ENCODE measurements at places on chromosomes 7 and 10. TPM values are rescaled to one million over a fixed set of nuclear protein-coding genes. Genes with fewer than 3 reads are reported as not detected.

The CNPY1 gene
- total RNA-seq: not detected

The MYH16 gene
- not detected for total RNA-seq

The HYCC1 gene
- 12.4 TPM for total RNA-seq

The ATOH7 gene
- total RNA-seq: not detected

The HTRA1 gene
- not detected for total RNA-seq

The CCL26 gene
- total RNA-seq: not detected

The CPA4 gene
- total RNA-seq: not detected

The CALHM1 gene
- not detected for total RNA-seq

The GNB2 gene
- 87.8 TPM for total RNA-seq

The CUZD1 gene
- 0.27 TPM for total RNA-seq

The TMEM139 gene
- 0.20 TPM for total RNA-seq

The UNCX gene
- total RNA-seq: not detected

The ZNF804B gene
- not detected for total RNA-seq

The PTF1A gene
- not detected for total RNA-seq

The LBX1 gene
- not detected for total RNA-seq

The OR6V1 gene
- total RNA-seq: not detected

The NDUFB8 gene
- 173 TPM for total RNA-seq

GRCh38 chr7:136925556-136925955, 57.1 kb downstream of the CHRM2 start:
- DNase-seq: no peak

GRCh38 chr10:97612386-97612785, 20.9 kb downstream of the MORN4 start:
- DNase-seq: peak; percentile 11

DNA sequence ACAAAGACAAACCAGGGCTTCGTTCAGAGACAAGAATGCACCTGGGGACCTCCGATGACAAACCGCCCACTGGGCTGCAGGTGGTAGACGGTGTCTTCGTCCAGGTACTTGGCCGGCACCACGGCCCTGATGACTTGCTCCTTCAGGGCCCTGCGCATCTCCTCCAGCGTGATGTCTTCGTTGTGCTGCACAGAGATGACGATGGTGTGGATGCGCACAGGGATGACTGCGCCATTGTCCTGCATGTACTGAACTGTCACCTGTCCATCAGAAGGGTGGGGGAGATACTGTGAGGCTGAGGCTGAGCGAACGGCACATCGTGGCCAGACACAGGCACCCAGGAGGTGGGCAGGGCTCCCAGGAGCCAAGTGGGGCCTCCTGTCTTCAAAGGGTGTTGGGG, 13.1 kb downstream of the MAT1A start:
- no peak for DNase-seq

GRCh38 chr10:53690524-53691240, 918.1 kb upstream of the MBL2 start:
- no peak for DNase-seq

- no peak for DNase-seq
Measured at GRCh38 chr10:108662975-108663374, 1260.3 kb downstream of the XPNPEP1 start.

DNA sequence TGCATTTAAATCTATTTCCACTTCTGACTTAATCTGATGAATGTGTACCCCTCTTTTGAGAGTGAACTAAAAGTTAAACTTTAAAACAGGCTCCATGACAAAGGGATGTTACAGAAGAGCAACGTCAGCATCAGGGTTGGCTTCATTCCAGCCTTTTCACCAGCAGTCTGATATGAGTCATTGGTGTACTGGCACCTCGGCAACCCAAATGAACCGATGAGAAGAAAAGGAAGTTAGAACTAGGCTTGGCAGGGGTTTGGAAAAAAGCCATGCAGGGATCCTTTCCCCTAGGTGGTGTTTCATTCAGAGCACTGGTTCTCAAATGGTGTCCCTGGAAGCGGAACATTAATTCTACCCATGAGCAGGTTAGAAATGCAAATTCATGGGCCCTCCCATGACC, 53.6 kb downstream of the SEC61G start:
- DNase-seq: no peak

DNA sequence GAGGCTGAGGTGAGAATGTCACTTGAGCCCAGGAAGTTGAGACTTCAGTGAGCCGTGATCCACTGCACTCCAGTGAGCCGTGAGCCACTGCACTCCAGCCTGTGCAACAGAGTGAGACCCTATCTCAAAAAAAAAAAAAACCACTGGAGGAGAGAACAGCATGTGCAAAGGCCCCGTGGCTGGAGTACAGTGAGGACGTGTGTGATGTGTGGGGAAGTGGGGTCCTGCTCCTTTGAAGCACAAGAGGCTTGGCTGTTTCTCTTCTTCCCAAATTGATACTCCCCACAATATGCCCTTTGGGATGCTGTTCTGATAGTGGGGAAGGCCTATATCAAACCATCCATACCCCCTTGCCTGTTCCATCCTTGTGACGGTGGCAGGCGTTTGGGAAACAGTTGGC, 68.2 kb downstream of the C10orf105 start:
- DNase-seq: no peak

- DNase-seq: no peak
Measured at GRCh38 chr10:78642269-78642816, 426.4 kb upstream of the ZMIZ1 start.

DNA sequence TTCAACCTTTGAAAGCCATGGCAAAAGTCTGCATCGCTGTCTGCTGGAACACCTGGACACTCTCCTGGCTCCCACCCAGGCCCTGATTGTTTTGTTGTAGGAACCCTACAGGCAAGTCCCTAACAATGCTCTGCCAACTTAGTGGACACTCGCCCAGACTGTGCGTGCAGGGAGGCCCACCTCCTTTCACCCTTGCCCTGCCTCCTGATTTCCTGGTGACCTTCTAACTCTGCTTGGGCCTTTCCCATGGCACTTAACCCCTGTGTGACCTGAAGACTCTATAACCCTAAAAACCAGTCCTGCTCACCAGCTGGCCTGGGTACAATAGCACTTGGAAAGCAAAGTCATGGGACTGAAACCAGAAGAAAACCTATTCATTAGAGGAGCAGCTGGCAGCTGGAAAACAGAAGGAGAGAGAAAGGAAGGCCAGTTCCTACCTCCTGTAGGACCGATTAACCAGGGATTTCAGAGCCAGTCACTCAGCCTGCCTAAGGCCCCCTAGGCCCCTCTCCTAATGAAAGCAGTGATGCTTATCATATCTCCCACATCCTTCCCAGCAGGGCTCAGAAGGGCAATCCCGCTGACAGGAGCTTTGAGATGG, 82.7 kb upstream of the KMT2E start:
- no peak for DNase-seq

DNA sequence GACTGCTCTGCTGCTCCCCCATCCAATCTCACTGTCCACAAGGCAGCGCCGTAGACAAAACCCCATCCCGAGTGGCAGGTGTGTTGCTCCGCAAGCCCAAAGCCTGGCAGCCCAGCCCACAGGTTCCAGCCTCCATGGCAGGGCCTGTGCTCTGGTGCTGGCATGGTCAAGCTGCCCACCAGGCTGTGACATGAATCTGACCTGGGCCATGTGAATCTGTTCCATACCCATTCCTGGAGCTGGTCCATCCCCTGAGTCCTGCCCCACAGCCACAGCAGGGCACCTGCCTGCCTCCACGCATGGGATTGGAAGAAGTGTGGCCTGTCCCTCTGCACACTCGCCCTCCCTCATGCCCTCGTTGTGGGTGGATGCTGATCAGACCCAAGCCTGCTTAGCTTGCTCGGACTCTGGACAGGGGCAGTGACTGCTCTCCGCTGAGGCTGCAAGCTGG, 128.8 kb downstream of the PTPN20 start:
- DNase-seq: no peak

DNA sequence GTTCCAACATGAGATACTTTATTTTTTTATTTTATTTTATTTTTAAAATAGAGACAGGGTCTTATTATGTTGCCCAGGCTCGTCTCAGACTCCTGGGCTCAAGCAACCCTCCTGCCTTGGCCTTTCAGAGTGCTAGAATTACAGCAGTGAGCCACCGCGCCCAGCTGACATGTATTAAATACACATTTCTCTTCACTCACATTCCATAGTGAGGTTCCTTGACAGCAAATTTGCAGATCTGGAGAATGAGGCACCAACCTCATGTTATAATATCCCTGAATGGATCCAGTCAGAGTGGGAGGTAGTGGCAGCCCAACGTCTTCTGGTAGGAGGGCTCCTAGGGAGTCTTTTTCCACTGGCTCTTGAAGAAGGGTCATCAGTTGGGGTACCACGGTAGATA, 46.1 kb downstream of the OGDH start:
- no peak for DNase-seq

GRCh38 chr10:12042409-12042796, 206 bp downstream of the UPF2 start:
- peak; percentile 43 for DNase-seq
